ENCODE measurements at places on chromosomes 2 and 18. TPM values are rescaled to one million over a fixed set of nuclear protein-coding genes. Genes with fewer than 3 reads are reported as not detected.

DNA sequence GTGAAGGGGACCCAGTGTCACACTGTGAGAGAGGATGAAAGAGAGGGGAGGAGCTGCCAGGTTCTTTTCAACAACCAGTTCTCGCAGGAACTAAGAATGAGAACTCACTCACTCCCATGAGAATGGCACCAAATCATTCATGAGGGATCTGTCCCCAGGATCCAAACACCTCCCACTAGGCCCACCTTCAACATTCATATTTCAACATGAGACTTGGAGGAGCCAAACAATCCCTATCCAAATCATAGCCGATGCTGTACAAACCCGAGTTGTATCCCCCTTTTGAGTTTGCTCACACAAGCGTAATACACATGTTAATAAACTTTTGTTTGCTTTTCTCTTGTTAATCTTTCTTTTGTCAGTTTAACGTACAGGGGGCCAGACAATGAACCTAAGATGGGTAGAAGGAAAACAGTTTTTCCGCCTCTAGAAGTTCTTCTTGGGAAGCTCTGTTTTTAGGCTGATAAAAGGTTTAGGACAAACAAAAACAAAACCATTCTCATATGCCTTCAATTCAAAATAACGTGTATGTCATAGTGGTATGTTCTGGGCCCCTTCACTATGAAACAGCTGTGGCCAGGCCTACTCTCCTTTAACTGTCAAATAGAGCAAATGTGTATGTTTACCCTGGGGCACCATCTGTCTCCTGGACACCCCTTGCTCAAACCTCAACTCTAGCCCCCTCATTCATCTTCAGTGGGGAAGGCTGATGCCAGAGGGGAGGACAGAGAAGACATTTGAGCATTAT lies 9.1 kb upstream of the TMEM37 start:
- H3K4me3 ChIP-seq: no peak overlapping the region
- H3K27me3 ChIP-seq: no peaks in the 10 kb centered on the region
- DNase-seq: no peak
- no peak overlapping the region for H3K27ac ChIP-seq
- H3K36me3 ChIP-seq: no peaks in the 10 kb centered on the region

- H3K27me3 ChIP-seq: no peaks in the 10 kb centered on the region
- no peak overlapping the region for H3K27ac ChIP-seq
- H3K36me3 ChIP-seq: no peaks in the 10 kb centered on the region
- H3K4me1 ChIP-seq: no peaks in the 10 kb centered on the region
Observed at GRCh38 chr2:237068005-237068576, 17.6 kb upstream of the COPS8 start.

GRCh38 chr18:74257083-74257482 lies 34.7 kb downstream of the CYB5A start:
- peaks cover 51% of the 10 kb centered on the region for H3K36me3 ChIP-seq
- H3K4me3 ChIP-seq: no peak overlapping the region
- H3K4me1 ChIP-seq: no peaks in the 10 kb centered on the region
- H3K27ac ChIP-seq: no peak overlapping the region
- no peaks in the 10 kb centered on the region for H3K27me3 ChIP-seq

DNA sequence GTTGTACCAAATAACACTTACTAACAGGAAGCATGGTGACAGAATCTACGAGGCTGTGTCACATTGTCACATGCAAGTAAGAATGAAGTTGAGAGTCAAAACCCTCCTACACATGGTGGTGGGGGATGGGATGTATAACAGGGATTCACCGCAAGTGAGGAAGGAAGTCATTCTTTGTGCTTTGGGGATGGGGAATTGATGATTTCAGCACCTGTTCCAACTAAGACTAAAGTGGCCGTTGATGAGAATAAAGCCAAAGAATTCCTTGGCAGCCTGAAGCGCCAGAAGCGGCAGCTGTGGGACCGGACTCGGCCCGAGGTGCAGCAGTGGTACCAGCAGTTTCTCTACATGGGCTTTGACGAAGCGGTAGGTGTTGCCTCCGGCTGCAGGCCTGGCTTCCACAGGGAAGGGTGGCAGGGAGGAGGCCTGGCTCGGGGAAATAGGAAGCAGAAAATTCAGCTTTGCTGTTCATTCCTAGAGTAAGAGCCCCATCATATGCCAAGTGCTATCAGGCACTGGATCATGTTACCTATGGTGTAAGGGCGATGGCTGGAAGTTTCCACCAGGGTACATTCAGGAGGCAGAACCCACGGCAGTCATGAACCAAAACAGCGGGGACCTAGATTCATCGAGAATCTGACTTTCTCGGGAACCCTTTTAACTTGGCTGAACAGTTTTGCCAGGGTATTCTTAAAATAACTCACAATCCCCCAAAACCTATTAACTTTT lies 120.3 kb downstream of the UXS1 start:
- no peak for DNase-seq
- H3K27ac ChIP-seq: no peak overlapping the region
- no peaks in the 10 kb centered on the region for H3K4me1 ChIP-seq
- no peaks in the 10 kb centered on the region for H3K36me3 ChIP-seq

GRCh38 chr18:31010601-31011000 lies 31.9 kb downstream of the DSC3 start:
- no peaks in the 10 kb centered on the region for H3K36me3 ChIP-seq
- no peaks in the 10 kb centered on the region for H3K27me3 ChIP-seq

DNA sequence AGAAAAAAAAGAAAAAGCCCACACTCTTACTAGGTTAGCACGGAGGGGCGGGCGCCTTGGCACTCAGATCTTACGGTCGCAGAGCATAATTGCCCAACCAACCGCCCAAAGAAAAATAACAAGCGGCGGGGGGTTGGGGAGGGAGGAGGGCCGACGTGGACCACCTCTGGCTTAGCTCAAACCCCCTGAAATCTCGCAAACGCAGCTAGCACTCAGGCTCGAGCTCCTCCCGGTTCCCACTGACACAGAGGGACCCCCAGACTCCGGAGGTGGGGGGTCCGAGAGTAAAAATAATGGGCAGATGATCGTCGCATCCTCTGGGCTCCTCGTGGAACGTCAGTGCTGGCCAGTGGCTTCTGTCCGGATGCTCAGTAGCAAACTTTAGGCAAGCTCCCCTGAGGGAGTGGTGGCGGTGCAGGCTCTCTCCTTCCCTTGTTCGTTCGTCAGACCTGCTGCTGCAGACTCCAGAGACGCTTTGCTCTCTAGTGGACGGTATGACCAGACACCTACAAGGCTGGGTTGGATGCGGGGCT lies 12.0 kb downstream of the CATIP start:
- H3K27me3 ChIP-seq: no peaks in the 10 kb centered on the region
- peak; percentile 50 for DNase-seq
- no peak overlapping the region for H3K4me3 ChIP-seq

DNA sequence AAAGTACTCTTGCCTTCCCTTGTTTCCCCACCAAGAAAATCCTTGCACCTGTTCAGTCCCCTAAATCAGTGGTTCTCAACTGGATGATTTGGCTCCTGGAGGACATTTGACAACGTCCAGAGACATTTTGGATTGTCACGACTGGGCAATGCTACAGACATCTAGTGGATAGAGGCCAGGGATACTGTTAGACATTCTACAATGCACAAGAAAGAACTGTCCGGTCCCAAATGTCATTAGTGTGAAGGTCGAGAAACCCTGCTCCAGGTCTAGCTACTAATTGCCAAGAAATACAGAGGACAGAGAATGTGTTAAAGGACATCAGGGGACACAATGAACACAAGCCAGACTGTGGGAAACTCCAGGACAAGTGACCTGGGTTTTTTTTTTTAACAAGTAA lies 60.0 kb downstream of the LRP2 start:
- H3K27ac ChIP-seq: no peak overlapping the region
- no peaks in the 10 kb centered on the region for H3K4me1 ChIP-seq
- no peaks in the 10 kb centered on the region for H3K27me3 ChIP-seq
- DNase-seq: no peak
- H3K36me3 ChIP-seq: no peaks in the 10 kb centered on the region
- no peak overlapping the region for H3K4me3 ChIP-seq

DNA sequence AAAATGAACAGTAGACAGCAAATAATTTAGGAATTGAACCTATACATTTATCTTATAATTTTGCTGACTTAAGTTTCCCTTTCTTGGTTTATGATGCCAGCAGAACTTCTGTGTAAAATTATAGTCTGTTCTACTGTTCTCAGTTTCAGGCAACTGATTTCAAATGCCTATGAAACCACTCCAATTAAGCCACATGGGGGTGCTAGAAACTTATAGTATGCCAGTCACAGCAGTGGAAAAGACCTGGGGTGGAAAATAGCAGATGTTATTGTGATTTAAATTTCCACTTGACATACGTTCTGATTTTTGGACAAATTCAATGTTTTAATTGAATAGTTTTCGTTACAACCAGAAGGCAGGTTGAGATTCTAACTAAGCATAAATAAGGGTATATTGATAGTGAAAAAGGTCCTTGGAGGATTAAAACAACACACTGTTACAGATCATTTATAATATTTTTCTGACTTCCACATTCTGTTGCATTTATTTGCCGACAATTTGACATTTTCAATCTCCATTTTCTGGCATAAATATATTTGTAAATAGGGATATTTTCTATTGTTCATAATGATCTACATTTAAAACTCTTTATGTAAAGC lies 61.4 kb downstream of the CPS1 start:
- no peak overlapping the region for H3K27ac ChIP-seq
- no peak overlapping the region for H3K4me3 ChIP-seq
- no peaks in the 10 kb centered on the region for H3K4me1 ChIP-seq
- H3K27me3 ChIP-seq: no peaks in the 10 kb centered on the region
- no peaks in the 10 kb centered on the region for H3K36me3 ChIP-seq

TTC39C gene
- total RNA-seq: 5.1 TPM

All from heart right ventricle (tissue), 16 donors.